ENCODE measurements at places on chromosomes 7 and 10. TPM values are rescaled to one million over a fixed set of nuclear protein-coding genes. Genes with fewer than 3 reads are reported as not detected.

- H3K36me3 ChIP-seq = no peaks in the 10 kb centered on the region
- H3K4me3 ChIP-seq = no peak overlapping the region
- no peak overlapping the region for H3K27ac ChIP-seq
- peaks cover 15% of the 10 kb centered on the region for H3K27me3 ChIP-seq
- no peak for DNase-seq
Observed at GRCh38 chr10:70673929-70674559, 1.7 kb downstream of the ADAMTS14 start.

DNA sequence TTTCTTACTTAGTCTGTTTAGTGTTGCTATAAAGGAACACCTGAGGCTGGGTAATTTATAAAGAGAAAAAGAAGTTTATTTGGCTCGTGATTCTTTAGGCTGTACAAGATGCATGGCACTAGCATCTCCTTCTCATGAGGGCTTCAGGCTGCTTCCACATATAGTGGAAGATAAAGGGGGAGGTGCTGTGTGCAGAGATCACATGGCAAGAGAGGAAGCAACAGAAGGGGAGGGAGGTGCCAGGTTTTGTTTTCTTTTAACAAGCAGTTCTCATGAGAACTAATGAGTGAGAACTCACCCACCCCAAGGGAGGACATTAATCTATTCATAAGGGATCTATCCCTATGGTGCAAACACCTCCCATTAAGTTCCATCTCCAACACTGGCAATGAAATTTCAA, 17.3 kb downstream of the CYP2E1 start:
- no peak overlapping the region for H3K4me3 ChIP-seq
- no peak overlapping the region for H3K27ac ChIP-seq
- no peaks in the 10 kb centered on the region for H3K36me3 ChIP-seq
- no peaks in the 10 kb centered on the region for H3K4me1 ChIP-seq

DNA sequence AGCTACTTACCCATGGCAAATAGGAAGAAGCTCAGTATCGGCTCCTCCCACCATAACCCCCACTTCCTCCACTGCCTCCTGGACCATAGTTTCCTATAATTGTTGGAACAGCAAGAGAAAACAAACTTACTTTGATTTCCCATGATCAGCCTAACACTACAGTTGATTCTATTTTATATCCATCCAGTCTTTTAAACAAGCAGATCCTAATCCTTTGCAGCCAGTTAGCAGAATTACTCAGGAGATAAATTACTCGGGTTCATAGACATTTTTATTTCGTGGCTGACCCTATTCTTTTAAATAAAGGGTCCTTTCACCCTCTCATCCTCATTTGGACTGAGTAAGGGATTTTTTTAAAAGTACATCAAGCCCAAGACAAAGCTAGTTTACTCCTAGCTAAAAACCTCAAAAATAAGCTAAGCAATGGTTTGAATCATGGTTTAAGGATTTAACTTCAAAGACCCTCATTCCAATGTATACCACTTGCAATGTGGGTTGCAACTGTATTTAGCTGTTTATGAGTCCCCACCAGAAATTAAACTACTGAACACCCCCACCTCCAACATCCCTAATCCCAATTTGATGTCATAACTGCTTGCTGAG, 8.0 kb downstream of the HNRNPA2B1 start:
- H3K4me1 ChIP-seq = peaks cover 68% of the 10 kb centered on the region
- H3K27me3 ChIP-seq = no peaks in the 10 kb centered on the region
- no peak for DNase-seq
- H3K27ac ChIP-seq = no peak overlapping the region

GRCh38 chr10:127012769-127013152, 107.5 kb downstream of the DOCK1 start:
- peaks cover 12% of the 10 kb centered on the region for H3K4me1 ChIP-seq
- H3K27ac ChIP-seq = no peak overlapping the region
- no peak overlapping the region for H3K4me3 ChIP-seq
- no peaks in the 10 kb centered on the region for H3K27me3 ChIP-seq
- DNase-seq = peak; percentile 81
- H3K36me3 ChIP-seq = peaks cover 16% of the 10 kb centered on the region

SEMA4G gene
- 5.1 TPM for total RNA-seq

- no peaks in the 10 kb centered on the region for H3K36me3 ChIP-seq
- no peak overlapping the region for H3K27ac ChIP-seq
- no peak for DNase-seq
- no peaks in the 10 kb centered on the region for H3K4me1 ChIP-seq
- no peak overlapping the region for H3K4me3 ChIP-seq
Observed at GRCh38 chr7:4068286-4068685, 613.8 kb upstream of the FOXK1 start.

GRCh38 chr10:128606055-128606454, 479.8 kb upstream of the MKI67 start:
- no peak for DNase-seq
- no peaks in the 10 kb centered on the region for H3K4me1 ChIP-seq
- H3K36me3 ChIP-seq = no peaks in the 10 kb centered on the region

DNA sequence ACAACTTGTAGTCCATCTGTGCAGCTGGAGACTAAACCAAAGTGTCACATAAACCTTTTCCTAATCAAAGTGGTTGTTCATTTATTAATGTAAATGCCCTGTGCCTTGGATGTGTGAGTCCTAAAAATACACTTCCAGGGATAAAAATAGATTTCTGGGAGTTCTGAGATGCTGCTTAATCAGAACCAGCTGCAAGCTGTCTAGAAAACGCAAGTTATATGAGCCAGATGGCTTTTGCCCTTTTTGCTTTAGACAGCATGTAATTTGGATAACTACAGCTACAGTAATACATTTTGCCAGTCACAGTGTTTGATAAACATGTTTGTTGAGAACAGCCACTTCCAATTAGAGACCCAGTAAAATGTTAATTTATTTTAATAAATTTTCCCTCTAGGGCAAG, 185.1 kb upstream of the PRPS1L1 start:
- H3K4me3 ChIP-seq = no peak overlapping the region
- DNase-seq = no peak
- no peak overlapping the region for H3K27ac ChIP-seq
- no peaks in the 10 kb centered on the region for H3K36me3 ChIP-seq
